Lung microvascular endothelial cell (primary cell): ENCODE measurements at places on chromosomes 5 and 9.

DNA sequence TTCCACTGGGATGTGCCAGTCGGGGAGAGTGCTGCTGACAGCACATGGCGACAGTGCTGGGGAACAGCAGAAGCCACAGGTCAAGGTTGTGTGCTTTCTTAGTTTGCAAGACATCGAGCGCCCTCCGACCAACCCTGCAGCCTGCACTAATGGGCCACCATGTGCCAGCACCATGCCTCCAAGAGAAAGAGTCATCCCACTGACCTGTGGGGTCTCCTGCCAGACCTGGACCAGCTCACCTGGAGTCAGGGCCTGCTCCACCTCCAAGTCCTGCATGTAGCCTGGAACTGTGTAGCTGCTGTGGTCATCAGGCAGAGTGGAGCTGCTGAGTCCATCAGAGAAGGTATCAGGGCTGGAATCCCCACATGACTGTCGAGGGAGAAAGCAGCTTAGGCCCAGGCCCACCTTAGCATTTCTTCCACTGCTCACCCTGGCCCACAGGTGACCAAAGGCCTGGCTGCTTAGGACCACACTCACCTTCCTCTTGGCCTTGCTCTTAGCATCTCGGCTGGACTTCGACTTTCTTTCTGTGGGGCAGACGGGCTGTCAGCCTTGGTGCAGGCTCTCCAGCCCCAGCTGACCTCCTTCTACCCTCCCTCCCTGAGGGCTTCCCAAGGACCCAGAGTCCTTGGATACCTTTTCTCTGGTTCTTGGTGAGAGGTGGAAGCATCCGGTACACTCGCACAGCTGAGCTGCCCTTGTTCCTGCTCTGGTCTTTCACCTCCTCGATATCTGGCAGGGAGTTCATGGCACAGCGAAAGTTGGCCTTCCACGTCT is 4.1 kb downstream of the IRF1 start:
- no peak for DNase-seq

DNA sequence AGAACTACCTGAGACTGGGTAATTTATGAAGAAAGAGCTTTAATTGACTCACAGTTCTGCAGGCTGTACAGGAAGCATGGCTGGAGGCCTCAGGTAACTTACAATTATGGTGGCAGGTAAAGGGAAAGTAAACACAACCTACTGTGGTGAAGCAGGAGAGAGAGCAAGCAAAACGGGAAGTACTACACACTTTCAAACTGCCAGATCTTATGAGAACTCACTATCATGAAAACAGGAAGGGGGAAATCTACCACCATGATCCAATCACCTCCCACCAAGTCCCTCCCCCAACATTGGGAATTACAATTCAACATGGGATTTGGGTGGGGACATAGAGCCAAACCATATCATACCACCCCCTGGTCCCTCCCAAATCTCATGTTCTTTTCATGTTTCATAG is 58.7 kb upstream of the GPR151 start:
- no peak for DNase-seq

DNA sequence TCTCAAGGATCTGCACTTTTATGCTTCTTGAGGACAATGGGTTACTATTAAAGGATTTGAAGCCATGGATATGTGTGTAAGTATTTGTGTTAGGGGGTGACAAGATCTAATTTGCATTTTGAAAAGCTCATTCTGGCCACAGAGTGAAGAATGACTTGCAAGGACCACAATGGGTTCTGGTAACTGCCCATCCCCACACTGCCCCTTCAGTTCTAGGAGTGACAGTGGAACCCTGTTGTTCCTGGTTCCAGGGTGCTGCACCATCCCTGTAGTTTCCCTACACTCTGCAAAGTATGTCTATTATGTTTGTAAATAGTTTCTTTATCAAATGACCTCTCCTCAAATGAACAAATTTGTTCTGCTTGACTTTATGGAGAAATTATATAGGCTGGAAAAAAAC is 9.7 kb upstream of the SPRY4 start:
- DNase-seq: no peak

- DNase-seq: no peak
Measured at GRCh38 chr5:132766020-132766805, 10.8 kb downstream of the SEPTIN8 start.

- DNase-seq: no peak
Measured at GRCh38 chr5:87752362-87752761, 339.6 kb upstream of the CCNH start.

- DNase-seq: no peak
Measured at GRCh38 chr5:163190784-163191183, 246.6 kb upstream of the CCNG1 start.

- no peak for DNase-seq
Measured at GRCh38 chr5:129113867-129114266, 19.3 kb downstream of the ISOC1 start.

DNA sequence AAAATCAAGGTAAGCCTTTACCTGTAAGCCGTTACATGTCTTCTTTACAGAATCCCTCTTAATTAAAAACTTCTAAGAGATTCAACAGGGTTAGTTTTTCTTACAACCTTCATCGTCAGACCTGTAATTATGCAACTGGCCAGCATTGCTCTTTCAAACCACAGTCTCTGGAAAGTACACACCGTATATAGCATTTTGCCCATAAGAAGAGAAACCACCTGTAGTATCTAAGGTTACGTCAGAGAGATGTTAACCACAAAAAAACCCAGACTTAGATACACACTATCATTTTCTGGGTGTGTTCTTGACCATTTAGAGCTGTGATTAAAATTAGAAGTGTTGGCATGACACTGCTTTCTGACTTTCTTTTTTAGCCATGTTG is 140.0 kb downstream of the MUSK start:
- no peak for DNase-seq

DNA sequence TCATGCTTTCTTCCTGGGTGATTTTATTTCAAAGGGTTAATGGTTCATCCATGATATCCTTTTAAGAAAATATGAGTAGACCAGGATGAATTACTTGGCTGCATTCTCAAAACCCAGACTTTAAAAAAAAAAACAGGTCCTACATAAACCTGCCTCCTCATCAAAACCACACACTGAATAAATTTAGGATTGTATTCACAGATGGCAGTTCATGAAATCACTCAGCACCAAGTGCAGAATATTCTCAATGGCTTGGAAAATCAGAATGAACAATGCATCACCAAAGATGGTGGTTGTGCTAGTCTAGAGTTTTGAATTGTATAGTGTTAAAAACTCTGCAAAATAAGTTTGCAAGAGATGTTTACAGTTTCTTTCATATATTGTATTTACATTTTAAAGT is 145.4 kb upstream of the GRAMD2B start:
- DNase-seq: no peak
